Left colon (tissue), 2 donors: ENCODE measurements at places on chromosomes 7 and 10. TPM values are rescaled to one million over a fixed set of nuclear protein-coding genes. Genes with fewer than 3 reads are reported as not detected.

The UPK3BL2 gene
- 13.4 TPM for total RNA-seq

The BLNK gene
- total RNA-seq: 24.9 TPM

The HOXA10 gene
- total RNA-seq: 23.4 TPM

The MYOZ1 gene
- total RNA-seq: not detected

The KCNK18 gene
- not detected for total RNA-seq

The TEX47 gene
- not detected for total RNA-seq

The NUB1 gene
- total RNA-seq: 50.7 TPM

The OPALIN gene
- total RNA-seq: not detected

The MOGAT3 gene
- 43.1 TPM for total RNA-seq

The FAM25G gene
- 2.9 TPM for total RNA-seq

The ASZ1 gene
- total RNA-seq: not detected

The VWDE gene
- 1.5 TPM for total RNA-seq

The TM9SF3 gene
- total RNA-seq: 259 TPM

DNA sequence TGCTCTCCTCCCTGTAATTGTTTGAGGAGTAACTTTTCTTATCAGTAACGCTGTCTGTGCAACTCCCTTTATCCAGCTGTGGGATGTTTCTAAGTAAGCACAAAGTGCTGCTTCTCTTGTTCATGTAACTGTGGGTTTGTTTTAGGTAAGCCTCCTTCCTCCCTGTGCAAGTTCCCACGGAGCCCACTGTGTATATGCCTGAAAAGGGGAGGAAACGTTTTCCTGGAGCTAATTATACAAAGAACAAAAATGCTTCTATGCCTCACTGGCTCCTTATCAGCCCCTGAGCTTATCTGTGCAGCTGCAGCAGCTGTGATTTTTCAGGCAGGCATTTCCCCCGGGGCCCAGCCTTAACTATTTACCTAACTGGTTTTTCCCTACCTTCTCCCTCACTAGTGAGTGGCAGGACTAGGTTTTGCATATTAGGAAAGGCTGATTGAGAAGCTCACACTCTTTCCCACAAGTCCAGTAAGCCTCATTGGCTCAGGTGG is 593.4 kb upstream of the GHITM start:
- no peak for DNase-seq

GRCh38 chr10:78756604-78757343 is 312.0 kb upstream of the ZMIZ1 start:
- peak; percentile 75 for DNase-seq

DNA sequence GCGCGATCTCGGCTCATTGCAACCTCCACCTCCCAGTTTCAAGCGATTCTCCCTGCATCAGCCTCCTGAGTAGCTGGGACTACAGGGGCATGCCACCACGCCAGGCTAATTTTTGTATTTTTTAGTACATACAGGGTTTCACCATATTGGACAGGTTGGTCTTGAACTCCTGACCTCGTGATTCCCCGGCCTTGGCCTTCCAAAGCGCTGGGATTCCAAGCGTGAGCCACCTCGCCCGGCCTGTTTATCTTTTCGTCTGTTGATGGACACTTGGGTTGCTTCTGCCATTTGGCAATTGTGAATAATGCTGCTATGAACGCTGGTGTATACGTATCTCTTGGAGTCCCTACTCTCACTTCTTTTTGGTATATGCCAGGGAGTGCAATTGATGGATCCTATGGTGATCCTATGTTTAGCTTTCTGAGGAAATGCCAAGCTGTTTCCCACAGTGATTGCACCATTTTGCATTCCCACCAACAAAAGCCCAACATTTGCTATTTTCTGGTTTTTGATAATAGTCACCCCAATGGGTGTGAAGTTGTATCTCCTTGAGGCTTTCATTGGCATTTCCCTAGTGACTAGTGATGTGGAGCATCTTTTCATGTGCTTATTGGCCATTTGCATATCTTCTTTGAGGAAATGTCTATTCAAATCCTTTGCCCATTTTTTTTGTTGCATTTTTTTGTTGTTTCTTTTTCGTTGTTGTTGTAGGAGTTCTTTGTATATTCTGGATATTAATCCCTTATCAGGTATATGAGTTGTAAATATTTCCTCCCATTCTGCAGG is 3.5 kb downstream of the ANTXRL start:
- no peak for DNase-seq

- DNase-seq: no peak
Observed at GRCh38 chr10:117137911-117138642, at the start of gene VAX1. TSS of gene VAX1 (minus strand) at chr10:117138270. CDS start at chr10:117138056, 214 bp downstream.

DNA sequence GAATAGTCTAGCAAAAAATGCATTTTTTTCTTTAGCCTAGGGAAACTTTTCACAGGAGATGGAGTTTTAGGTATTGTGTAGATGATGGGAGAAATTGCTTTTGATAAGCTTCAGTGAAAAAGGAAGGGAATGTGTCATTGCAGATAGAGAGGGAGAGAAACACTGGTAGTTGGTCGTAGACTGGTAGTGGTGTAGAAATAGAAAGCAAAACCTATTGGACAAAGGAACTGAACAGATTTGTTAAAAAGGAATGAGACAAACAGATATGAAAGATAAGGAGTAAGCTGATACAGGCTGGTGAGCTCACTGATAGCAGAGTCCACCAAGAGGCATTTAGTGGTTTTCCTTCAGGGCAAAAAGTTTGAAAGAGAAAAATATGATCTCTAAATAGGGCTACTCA is 94.3 kb downstream of the ZEB1 start:
- DNase-seq: no peak

DNA sequence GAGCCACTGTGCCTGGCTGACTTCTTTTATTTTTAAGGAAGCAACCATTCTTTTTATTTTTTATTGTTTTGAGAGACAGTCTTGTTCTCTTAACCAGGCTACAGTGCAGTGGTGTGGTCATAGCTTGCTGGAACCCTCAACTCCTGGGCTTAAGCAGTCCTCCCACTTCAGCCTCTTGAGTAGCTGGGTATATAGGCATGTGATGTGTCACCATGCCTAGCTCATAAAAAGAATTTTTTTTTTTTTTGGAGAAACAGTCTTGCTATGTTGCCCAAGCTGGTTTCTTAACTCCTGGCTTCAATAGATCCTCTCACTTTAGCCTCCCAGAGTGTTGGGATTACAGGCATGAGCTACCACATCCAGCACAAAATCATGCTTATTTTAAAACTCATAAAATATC is 5.8 kb downstream of the MCU start:
- DNase-seq: no peak

GRCh38 chr7:3154881-3155494 is 111.3 kb upstream of the CARD11 start:
- no peak for DNase-seq

DNA sequence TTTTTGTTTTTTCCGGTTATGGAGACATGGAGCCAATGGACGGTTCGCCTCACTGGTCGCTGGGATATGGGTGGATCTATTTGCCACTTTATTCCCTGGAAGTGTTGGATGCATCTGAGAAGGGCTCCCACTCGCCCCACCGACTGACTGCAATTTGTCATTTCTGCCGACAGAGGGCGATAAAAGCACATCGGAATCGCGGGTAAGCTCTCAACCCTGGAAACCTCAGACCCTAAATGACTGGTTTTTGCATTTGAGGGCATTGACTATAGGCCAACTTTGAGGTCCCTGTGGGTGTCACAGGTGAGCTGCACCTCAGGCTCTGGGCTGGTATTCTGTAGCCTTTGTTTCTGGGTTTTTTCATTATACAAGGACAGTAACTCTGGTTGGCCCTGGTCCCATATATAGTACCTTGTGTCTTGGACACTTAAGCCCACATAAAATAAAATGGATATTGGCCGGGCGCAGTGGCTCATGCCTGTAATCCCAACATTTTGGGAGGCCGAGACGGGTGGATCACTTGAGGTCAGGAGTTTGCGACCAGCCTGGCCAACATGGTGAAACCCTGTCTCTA is 11.9 kb upstream of the OPALIN start:
- DNase-seq: peak; percentile 39

DNA sequence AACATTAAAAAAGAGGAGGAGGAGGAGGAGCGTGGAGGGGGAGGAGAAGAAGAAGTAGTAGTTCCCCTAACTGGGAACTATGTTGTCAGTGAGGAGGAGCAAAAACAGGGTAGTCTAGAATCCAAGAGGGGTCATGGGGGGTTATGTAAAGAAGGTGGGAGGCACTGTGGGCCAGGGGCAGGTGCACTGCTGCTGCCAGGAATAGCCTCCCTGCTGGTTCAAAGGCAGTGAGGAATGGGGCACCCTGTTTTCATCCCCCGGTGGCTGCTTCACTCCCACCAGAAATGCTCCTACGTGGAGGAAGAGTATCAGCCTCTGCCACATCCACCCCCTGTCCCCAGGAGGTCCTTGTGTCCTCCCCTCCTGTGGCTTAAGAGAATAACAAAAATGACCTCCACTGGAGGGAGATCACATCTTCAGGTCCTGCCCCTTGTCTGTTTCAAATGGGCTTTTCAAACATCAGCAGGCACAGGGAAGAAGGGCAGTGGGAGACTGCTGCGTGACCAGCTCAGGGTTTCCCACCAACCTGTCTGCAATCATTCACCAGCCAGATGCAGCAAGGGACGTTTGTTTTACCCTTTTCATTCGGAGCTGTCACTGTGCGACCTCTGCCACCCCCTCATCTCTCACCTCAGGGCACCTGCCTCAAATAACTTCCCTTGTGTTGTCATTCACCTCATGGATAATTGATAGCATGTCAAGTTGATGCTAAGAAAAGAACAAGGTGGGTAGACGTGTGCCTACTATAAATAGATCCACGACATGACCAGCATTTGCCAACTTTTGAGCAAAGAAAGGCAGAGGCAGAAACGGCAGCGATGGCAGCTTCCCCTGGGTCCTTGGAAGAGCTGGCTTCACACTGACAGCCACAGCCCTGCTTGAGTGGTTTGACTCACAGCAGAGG is 92.6 kb downstream of the DGKI start:
- no peak for DNase-seq

DNA sequence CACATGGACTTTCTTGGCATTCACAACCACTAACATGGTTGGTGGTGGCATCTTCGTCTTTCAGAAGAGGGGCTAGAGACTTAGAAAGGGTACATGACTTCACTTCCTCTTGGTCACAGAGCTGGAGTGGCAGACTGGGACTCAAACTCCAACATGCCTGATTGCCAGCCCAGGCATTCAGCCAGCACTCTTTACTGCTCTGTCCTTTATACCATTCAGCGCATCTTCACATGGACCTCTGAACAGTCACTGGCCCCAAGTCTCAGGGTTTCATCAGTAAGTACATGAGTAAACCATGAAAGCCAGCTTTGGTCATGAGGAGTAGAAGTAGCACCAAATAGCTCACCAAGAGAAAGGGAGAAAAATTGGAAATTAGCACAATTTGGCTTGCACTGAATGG is 148.4 kb upstream of the KLF14 start:
- no peak for DNase-seq

DNA sequence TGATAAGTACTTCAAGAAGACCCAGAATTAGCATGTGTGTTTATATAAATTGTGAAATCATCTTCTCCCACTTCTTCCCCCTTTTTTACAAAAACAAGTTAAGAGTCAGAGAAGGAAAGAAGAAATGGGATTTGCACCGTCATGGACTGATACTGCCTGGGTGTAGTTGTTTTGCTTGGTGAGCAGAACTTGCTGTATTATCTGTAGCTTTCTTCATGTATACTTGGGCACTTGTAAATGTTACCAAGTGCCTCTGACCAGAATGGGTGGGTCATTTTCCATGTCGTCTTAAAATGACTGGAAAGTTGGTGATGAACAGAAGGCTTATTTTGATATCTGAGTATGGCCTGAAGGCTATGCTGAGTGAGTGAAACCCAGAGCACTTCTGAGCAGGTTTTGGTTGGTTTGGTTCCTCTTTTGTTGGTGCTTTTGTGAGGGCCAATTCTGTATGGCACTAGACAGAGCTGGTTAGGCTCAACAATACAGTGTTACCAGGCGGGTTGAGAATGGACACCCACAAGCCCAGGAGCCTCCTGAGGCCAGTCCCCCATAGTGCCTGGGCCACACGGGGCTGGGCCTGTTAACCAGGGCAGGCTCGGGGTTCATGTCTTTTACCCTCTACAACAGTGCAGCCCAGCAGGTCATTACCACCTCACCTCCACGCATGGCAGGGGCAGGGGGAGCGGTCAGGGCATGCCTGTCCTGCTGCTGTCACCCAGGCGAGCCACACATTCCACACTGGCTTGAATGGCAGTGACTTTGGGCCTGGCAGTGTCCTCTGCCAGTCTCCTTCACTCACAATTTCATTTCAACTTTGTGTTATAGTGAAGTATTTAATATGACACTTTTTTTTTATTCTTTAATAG is 115.1 kb downstream of the CCNY start:
- DNase-seq: no peak

- DNase-seq: no peak
Observed at GRCh38 chr7:118057404-118057803, 126.6 kb upstream of the LSM8 start.

GRCh38 chr7:47435889-47436312 is 146.0 kb downstream of the TNS3 start:
- peak; percentile 72 for DNase-seq

GRCh38 chr10:126930883-126931503 is 25.8 kb downstream of the DOCK1 start:
- no peak for DNase-seq

GRCh38 chr7:16615228-16615627 is 30.3 kb downstream of the ANKMY2 start:
- no peak for DNase-seq

- no peak for DNase-seq
Observed at GRCh38 chr10:125985557-125986240, 89.3 kb downstream of the FANK1 start.

DNA sequence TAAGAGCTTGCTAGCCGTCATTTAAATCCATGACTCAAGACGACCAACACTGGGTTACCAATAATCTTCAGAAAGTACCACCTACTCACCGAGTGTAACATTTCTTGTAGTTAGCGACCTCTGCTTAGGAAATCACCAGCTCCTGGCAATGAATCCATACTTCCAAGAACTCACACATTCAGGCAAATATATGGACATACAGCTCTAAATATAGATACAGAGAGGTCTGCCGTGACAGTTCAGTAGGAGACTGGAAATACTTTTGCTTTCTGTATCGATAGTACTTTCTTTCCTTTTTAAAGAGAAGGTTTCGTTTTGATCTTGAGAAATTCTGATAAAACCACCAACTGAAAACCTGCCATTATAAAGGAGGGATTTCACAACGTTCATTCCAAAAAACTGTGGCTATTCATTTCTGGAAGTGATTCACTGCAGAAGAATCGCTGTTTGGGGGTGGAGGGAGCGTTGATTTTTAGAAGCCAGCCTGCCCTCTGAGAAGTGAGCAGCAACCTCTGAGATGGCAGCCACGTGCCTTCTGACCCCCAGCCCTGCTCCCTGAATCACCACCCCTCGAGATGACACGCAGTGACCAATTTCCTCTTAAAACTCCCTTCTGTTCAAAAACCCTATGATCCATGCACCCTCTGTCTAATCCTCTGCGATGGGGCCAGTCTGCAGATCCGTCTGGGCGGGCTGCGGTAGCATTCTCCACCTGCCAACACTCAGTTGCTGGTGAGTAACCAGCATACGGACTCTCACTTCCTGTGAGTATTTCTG is 179.0 kb upstream of the KLF14 start:
- DNase-seq: peak; percentile 68

- DNase-seq: peak; percentile 35
Observed at GRCh38 chr10:88064608-88065382, 201.4 kb downstream of the PTEN start.
